HEK293T (cell line): ENCODE measurements at places on chromosomes 2 and 18.

GRCh38 chr2:160299540-160299939 is 99.5 kb upstream of the ITGB6 start:
- no peak for DNase-seq

- DNase-seq: no peak
Observed at GRCh38 chr2:164593959-164594358, 27.3 kb downstream of the GRB14 start.

DNA sequence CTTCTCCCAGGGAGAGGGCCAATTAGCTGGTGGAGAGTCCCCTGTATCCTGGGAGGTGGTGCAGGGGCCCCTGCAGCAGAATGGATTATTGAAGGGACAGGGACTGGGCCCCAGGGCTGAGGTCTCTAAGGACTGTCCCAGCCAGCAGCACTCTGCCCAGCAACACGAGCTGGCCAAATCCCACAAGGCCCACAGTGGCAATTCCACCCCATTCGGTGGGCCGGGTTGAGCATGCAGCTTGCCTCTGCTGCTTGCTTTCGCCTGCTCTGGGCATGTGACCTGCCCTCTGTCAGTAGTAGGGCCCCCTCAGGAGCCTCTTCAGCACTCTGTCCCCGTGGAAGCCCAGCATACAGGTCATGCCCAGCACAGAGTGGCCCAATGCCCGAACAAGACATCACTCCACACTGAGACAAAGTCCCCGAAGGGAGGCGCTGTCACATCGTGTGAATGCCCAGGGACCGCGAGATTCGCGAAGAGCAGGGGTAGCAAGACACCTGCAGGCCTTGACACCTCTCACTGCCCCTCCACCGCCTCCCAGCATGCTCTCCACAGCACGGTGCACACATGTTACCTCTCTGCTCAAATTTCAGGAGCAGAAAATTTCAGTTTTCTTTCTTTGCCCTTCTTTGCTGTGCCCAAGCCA is 65.4 kb downstream of the CRACDL start:
- peak; percentile 2 for DNase-seq

DNA sequence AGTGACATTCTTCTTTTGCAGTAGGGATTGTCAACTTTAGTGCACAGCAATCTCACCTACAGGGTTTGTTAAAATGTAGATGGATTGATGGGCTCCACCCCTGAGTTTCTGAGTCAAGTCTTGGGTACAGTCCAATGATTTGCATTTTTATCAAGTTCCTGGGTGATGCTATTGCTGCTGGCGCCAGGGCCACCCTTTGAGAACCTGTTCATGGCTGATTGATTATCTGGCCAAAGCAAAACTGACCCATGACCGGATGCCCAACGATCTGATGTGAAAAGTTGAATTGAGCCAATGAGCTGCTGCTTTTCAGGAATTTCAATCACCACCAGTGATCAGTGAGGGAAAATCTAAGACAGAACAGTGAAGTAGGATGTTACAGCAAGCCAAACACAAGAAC is 675.3 kb downstream of the TMEM182 start:
- DNase-seq: no peak

DNA sequence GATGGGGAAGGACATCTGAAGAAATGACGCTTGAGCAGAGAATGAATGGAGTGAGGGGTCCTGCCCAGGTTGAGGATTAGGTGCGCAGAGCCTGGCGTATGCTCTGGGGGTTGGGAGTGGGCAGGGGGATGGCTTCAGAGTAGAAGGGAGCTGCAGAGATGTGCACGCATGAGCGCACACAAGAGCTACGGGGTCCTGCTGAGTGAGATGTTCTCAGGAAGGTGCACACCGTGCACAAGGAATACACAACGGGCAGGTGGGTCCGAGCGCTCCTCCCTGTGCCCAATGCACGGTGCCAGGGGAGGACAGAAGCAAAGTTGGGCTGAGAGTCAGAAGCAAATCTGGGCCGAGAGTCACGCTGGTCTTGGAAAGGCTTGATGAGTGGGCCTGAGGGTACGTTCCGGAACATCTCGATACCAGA is 25.5 kb downstream of the TWIST2 start:
- DNase-seq: no peak

GRCh38 chr2:239443666-239444567 is 43.1 kb upstream of the HDAC4 start:
- DNase-seq: no peak

DNA sequence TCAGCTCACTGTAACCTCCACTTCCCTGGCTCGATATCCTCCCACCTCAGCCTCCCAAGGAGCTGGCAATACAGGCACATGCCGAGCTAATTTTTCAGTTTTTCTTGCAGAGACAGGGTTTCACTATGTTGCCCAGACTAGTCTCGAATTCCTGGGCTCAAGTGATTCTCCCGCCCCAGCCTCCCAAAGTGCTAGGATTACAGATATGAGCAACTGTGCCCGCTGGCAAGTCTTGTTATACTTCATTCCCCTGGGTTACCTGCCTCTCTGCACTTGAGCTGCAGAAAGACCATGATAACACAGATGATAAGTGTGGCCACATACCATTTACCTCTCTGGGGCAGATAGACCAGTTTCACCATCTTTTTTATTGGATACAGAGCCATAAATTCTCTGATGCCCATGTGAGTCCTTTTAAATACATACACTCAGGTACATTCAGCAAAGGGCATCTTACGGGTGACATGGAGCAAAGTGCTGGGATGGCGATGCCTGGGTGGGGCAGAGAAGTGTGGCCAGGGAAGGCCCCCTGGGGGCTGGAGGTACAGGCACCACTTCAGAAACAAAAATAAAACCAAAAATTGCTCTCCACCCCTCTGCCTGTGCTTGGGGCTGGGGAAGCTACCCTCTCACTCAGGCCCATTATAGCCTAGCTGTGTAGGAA is 20.4 kb downstream of the CCT7 start:
- DNase-seq: no peak

- DNase-seq: no peak
Observed at GRCh38 chr18:9066817-9067306, 35.6 kb upstream of the NDUFV2 start.

GRCh38 chr2:226963528-226963927 is 127.7 kb downstream of the RHBDD1 start:
- no peak for DNase-seq

GRCh38 chr2:227317834-227318233 is 7.2 kb upstream of the MFF start:
- DNase-seq: no peak

GRCh38 chr2:42233976-42234441 is 64.9 kb downstream of the EML4 start:
- DNase-seq: no peak

- no peak for DNase-seq
Observed at GRCh38 chr2:60463249-60463648, 90.2 kb downstream of the BCL11A start.

DNA sequence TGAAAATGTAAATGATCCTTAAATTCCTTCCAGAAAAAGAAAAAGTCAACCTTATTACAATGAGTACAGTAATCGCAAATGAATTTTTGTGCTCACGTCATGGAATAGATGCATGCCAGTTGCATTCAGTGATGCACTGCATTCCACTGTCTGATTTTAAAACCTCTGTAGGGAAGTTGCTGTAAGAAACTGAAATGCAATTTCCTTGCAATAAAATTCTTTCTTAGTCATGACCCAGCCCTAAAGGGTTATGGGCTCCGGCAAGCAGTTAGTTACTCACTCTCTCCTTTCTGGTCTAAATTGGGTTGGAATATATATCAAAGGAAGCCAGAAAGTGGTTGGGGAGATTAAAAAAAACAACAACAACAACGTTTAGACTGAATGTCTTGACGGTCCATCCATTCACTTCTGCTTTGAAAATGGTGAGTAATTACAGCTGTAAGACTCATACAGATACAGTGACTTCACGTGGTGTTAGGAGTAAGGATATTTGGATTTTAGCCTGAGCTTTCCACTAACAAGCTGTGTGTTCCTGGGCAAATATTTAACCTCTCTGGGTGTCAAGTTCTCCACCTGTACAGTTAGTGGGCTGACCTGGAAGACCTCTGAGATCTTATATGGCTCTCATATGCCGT is 8.6 kb upstream of the RND3 start:
- no peak for DNase-seq

- DNase-seq: no peak
Observed at GRCh38 chr18:55405475-55405874, 182.5 kb downstream of the TCF4 start.

DNA sequence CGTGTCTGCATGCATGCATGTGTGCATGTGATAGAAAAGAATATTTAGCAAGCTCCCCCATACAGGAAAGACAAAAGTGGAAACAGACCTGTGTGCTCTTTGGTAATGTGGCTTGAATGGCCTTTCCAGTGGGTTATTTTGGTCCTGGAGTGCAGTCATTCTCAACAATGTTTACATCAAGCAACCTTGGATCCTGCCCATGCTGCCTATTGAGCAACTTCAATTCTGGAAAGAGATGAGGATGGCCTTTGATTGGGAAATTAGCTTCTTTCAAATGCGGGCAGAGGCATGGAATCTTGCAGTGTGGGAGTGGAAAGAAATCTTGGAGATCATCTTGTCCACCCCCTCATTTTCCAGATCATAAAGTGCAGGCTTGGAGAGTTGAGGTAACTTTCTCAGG is 87.2 kb upstream of the SMAD2 start:
- DNase-seq: no peak

DNA sequence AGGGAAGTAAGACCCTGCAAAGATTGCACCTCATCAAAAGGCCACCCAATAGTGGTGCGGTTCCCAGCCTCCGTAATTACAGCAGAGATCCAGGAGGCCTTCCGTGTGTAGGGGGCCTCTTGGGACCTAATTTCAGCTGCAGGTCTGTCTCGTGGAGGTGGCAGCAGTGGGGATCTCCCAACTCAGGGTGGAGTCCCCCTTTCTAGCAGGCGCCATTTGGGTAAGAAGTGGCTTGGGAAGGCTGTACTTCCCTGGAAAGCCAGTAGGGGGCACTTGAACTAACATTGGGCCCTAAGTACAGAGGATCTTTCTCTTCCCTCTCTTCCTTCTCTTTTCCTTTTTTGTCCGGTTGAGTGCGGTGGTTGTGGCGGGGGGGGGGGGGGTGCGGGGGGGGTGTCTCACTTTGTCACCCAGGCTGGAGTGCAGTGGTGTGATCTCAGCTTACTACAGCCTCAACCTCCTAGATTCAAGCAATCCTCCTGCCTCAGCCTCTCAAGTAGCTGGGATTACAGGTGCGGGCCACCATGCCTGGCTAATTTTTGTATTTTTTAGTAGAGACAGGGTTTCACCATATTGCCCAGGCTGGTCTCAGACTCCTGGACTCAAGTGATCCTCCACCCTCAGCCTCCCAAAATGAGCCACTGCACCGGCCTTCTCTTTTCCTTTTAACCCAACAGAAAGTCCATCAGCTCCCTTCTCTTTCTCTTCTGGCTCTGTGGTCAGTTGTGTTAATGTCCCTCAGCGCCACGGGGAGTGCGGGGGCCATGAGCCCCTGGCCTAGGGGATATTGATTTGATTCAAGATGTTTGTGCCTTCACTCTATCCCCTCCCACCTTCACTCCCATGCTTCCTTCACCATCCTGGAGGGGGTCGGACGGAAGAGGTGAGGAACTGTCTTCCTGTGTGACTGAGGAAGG is 32.0 kb downstream of the CENPO start:
- DNase-seq: peak; percentile 44

- DNase-seq: no peak
Observed at GRCh38 chr18:54117853-54118773, 106.4 kb downstream of the MBD2 start.

DNA sequence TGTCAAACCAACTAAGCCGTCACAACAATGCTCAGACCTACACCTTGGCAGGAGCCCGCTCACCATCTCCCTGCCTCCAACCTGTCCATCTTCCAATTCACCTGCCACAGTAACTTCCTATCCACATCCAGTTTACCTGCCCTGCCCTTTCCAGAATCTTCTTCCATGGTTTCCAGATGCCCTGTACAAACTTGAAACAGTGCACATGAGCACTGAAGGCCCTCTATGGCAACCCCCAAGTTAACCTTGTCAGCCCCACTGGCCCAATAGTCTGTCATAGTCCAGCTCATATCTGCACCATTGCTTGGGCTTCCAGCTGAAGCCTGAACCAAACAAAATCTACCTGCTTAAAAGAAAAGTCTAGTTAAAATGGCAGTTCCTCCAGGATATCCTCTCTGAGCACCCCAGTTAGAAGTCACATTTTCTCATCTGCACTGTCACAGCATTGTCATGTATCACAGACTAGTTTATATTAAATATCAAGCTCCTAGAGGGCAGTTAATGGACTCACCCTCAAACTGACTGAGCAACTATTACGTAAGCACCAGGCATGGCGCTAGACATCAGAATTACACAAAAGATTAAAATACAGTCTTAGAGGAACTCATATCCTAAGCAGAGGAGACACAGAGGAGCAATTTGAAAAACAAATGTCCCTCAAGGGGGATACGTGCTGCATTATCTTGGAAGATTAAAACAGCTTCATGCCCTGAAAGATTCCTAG is 11.6 kb downstream of the NFE2L2 start:
- no peak for DNase-seq

- DNase-seq: no peak
Observed at GRCh38 chr2:98912221-98912851, 23.7 kb downstream of the CRACDL start.

GRCh38 chr2:49972699-49973098 is 818.4 kb upstream of the FSHR start:
- no peak for DNase-seq

DNA sequence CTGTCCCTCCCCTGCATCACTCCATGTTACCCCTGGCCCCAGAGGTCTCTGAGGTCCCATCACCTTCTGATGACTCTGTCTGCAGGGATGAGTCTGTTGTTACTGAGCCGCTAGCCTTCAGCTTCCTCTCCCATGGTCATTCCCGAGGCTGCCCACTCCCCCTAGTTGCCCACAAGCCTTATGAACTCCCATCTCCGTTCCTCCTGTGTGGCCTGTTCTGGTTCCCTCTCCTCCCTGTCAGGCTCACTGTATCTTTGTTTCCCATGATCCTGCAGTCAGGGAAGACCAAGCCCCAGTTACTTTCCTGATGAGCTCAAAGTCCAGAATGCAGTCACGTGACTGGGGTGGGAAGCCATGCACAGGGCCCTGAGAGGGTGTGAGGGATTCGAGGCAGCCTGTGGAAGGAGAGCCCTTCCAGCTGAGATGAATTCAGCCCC is 39.5 kb downstream of the INPP4A start:
- DNase-seq: no peak

- no peak for DNase-seq
Observed at GRCh38 chr18:8673256-8674209, 31.8 kb upstream of the MTCL1 start.

- no peak for DNase-seq
Observed at GRCh38 chr2:31020713-31021112, 117.5 kb downstream of the GALNT14 start.

DNA sequence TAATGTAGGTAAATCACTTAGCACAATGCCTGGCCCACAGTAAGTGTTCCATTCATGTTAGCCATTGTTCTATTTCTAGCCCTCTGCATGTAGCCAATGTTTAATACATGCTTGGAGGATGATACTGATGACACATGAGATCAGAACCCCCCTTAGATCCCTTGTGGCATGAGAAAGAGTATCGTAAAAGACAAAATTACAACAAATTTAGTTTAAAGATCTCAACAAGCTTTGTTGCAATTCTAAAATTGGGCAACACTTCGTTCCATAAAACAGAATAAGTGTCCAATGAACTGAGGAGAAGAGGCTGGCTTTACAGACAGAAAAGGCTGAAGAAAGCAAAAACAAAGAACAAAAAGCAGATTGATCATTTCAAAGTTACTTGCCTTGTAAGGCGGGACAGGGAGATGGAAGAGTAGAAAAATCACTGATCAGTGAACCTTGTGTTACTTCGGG is 148.7 kb upstream of the SLC1A4 start:
- DNase-seq: no peak
